ENCODE measurements at places on chromosomes 5 and 9.

DNA sequence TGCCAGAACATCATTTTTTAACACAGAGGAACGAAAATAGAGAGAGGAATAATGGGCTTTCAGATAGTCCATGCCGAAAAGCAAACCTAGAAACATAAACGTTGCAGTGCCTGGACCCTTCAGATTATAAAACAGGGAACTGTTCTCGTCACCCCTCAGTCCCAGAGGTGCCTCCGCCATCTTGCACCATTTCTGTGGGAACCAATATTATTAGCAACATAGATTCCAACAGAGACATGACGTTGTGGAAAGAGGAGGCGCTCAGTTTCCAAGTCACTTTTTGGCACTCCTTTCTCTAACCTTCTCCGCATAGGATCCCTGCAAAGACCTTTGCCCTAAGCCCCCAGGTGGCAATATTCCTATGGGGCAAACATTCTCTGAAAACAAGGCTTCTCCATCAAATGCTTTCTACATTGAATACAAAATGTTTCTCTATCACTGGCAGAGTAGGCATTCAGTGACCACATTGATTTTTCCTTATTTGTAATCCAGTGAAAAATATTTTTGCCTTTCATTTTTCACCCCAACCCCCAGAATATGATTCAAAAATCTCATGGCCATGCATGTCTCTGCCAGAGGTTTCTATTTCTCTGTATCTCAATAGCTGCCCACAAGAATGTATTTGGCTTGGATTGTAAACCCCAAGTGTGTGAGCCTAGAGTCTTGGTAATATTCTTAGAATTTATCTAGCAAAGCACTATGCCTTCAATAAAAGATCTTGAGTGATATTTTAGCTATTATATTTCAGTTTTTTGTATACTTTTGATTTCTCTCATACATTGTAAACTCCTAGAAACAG is 500.8 kb upstream of the WWC1 start:
- no peak for DNase-seq

- DNase-seq = no peak
Measured at GRCh38 chr9:24912767-24913166, 367.1 kb upstream of the IZUMO3 start.

DNA sequence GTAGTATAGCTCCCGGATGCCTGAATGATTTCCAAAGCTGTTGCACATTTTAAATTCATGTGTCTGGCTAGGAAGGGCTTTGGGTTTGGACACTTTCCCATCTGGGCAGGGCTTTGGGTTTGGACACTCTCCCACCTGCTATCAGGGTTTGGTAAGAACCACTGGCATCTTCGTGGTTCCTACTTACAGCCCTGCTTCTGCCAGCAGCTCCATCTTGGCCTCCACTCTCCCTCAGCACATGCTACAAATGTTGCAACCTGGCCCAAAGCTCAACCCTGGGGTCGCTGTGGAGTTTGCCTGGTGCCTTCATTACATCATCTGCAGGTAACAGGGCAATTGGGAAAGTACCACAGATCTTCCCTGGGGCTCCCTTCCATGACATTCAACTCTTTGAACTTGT is 3.5 kb downstream of the TMCO6 start:
- no peak for DNase-seq

DNA sequence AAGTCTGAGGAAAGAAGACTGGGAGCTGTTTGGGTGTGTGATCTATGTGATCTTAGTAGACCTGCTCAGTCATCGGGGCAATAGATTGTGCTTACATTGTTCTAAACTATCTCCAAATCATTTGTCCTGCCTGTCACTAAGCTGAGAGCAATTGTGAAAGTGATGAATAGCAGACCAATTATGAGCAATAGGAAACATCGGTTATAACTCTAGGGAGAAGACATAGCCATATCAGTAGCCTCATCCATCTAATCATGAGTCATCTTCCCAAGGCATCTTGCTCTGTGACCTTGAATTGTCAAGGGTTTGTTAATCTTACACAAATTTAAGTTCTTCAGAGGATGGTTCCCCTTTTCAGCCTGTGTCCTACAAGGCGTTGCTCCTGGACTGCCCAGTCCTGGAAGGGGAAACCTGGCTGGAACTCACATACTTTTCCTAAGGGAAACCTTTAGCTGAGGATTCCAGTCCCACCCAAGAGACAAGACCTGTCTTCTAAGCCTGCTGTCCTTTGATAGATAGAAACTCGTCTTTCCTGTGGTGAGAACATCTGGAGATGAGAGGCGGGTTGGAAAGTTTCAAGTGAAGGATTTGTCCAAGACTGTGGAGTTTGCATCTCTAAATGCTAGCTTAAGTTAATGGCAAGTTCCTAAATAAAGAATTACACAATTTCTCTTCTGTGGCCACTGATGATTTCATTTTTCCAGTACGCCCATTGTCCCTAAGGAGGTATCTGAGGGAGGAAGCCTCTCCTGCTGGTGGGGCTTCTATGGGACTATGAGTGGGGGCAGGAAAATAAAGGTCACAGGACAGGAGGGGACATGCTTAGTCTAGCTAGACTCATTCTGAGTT is 53.9 kb upstream of the TRIM32 start:
- DNase-seq = no peak

- no peak for DNase-seq
Measured at GRCh38 chr9:34653151-34654072, 1.4 kb downstream of the IL11RA start.

Data from natural killer cell treated with Interleukin-12 subunit alpha and Interleukin-12 subunit beta and Interleukin-15 and Interleukin-18, amount 100 ng/mL, for 72 hours (primary cell).